ENCODE measurements at places on chromosomes 3 and 15.
A peak's percentile ranks its signal among the peaks of the same experiment; 100 is the strongest.

GRCh38 chr3:108518895-108519294 lies 8.5 kb upstream of the MYH15 start:
- DNase-seq = no peak

DNA sequence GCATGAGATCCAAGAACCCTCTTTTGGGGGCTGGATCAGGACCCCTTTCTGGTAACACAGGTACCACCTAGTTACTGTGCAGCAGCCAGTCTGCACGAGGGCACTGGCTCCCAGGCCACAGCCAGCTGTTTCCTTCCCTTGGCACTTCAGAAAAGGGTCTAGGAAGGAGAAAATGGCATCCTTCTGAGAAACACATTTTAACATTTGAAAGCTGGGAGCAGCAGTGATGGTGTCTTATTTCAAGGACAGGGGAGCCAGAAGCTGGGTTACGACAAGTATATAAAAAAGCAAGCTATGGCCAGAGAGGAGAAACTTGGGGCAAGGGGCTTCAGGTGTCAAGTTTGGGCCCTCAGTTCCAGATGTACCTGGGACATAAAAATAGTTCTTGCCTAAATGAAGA lies 282.8 kb downstream of the CTNNB1 start:
- no peak for DNase-seq

DNA sequence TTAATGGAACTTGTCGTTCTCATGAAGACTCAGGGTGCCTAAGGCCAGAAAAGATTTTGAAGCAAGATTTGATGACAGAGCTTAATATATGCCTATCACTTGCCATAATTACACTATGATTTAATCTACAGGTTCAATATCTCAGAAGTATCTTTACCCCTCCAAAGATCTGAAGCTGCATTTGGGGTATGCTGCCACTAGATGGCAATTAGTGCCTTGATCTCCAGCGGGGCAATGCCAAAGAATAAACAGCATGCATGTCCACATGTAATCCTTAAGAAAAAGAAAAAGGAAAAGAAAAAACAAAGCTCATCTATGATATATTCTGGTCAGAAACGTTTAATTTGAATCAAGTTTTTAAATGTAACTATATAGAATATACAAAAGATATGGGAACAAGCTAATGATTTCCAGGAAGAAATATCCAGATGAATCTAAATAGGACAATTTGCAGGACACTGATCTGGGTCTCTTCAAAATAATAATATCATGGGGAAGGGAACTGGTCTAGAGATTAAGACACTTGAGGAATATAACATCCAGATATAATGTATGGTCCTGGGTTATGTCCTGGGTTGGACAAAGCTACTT lies 55.0 kb upstream of the SOX14 start:
- no peak for DNase-seq

- DNase-seq = no peak
These were observed 614.8 kb downstream of the ZIC1 start for GRCh38 chr3:148023994-148024393.

DNA sequence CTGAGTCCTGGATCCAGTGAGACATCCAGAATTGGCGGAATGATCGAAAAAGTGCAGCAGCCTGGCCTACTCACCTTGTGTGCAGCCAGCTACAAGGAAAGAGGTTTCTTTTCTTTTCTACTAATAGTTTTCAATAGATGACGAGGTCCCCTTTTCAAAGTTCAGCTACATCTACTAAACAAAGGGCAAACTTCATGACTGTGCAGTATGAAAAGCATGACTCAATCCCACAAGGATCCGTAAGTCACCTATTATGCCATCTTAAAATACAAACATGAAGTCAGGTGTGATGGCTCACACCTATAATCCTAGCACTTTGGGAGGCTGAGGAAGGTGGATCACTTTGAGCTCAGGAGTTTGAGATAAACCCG lies 16.7 kb downstream of the MIX23 start:
- no peak for DNase-seq

DNA sequence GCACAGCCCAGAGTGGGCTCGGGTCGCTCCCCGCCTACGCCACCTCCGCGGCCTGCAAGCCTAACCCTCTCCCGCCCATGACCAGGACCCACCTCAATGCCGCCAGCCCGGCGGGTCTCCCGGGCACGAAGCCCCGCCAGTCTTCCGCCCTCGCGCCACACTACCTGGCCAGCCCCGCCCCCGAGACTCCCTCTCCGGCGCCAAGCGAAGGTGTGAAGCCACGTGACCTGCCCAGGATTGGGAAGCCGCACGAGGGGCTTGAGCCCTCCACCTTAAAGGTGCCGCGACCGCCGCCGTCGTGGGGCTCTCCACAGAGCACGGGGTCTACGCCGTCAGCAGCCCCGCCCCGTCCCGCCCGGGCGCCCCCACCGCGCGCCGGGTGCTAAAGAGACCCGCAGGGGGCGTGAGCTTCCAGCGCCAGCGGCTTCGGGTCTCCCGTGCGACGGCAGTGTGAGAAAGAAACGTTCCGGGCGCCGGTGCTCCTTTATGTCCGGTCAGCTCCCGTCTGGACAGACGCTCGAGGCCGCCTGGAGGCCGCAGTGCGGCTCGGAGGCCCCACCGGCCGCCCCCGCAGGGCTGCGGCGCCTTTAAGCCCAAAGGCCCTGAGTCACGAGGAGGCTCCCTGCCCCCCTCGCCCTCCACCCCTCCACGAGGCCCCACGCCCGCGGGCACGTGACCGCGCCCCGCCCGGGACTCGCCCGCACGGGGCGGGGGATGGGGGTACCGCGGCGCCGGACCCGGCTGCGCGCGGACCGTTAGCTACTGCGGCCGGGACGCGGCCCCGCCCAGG lies at the start of gene CPEB1:
Gene CPEB1 (minus strand): TSS at position 319 of the 790 bp plus-strand sequence. CDS start 18,904 bp downstream, outside the sequence.
- peak; percentile 51 for DNase-seq

DNA sequence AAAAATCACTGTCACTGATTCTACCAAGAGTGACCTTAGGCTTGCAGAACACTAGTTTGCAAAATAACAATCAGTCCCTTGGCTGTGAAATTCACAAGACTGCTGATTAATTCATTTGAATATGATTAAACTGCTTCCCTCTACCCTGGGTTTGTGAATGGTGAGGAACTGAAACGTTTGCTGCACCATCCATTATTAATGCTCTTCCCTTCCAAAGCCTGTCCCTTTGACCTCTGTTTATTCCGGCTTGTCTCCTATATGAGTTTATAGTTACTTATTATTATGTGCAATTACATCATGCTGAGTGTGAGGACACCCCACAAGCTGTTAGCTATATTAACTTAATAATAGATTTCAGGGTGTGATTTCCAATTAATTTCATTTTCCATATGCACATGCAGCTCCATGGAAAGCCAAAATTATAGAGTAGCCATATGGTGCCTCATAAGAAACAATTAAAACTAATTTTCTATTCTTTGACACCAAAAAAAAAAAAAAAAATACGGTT lies 96.5 kb downstream of the SUCLG2 start:
- no peak for DNase-seq

DNA sequence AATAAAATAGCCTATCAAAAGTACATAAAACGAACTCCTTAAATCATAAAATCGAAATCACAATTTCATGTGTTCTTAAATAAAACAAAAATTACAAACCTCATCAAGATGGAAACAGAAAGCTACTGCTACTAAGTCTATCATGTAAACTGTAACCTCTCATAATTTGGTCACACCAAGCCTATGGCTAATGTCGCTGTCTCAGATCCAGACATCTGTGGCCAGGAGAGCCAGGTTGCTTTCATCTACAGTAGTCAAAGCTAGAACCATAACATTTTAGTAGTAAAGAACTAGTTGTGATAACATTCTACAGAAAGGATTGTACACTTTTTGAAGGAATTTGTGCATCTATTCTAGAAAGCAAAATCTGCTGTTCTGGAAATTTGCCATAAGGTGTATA lies 197.4 kb upstream of the MBNL1 start:
- no peak for DNase-seq

GRCh38 chr3:127390365-127391025 lies 102.6 kb upstream of the PRR20G start:
- no peak for DNase-seq

DNA sequence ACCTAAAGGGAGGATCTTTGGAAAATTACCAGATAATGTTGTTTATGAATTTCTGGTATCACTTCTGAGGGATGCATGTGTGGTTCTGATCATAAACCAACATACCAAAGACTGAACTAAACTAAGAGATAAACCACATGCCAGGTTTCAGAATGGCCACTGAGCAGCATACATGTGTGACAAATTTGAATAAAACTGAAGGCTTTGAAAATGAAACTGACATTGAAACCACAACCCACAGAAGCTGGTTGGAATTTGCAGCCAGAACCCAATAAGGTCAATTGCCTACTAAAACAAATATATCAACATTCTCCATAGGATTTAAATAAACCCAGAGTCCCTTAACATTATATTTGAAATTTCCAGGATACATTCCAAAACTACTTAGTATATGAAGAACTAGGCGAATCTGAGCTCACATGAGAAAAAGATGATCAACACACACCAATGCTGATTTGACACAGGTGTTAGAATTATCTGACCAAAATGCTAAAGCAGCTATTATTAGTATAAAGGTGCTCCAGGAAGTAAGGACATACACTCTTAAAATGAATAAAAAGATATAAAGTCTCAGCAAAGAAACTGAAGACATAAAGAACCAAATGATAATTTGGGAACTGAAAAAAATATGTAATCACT lies 125.0 kb downstream of the ZNF280D start:
- no peak for DNase-seq
